ENCODE measurements at places on chromosomes 3 and 15.

- no peak for DNase-seq
Measured at GRCh38 chr3:85050821-85051220, 92.0 kb downstream of the CADM2 start.

DNA sequence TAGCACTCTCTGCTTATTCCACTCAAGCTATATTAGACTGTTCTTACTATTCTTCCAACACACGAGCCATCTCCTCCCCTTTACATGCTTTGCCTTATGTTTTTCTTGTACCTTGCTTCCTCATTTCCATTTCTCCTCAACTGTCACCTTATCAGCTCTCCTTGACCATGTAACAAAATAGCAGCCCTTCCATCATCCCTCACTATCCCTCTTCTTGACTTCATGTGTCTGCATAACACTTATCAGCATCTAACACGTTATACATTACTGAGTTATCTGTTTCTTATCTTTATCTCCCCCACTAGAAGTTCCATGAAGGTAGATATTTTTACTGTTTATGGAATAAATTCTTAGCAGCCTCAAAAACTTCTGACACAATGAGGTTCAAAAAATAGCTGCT, 45.3 kb downstream of the TRPM7 start:
- no peak for DNase-seq

DNA sequence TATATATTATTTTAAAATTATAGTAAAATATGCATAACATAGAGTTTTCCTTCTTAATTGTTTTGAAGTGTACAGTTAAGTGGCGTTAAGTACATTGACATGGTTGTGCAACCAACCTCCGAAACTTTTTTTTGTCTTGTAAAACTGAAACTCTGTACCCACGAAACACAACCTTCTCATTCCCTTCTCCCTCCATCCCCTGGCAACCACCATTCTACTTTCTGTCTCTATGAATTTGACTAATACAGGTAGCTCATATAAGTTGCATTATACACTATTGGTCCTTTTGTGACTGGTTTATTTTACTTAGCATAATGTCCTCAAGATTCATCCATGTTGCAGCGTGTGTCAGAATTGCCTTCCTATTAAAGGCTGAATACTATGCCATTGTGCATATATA, 179.4 kb downstream of the SATB1 start:
- DNase-seq = no peak

DNA sequence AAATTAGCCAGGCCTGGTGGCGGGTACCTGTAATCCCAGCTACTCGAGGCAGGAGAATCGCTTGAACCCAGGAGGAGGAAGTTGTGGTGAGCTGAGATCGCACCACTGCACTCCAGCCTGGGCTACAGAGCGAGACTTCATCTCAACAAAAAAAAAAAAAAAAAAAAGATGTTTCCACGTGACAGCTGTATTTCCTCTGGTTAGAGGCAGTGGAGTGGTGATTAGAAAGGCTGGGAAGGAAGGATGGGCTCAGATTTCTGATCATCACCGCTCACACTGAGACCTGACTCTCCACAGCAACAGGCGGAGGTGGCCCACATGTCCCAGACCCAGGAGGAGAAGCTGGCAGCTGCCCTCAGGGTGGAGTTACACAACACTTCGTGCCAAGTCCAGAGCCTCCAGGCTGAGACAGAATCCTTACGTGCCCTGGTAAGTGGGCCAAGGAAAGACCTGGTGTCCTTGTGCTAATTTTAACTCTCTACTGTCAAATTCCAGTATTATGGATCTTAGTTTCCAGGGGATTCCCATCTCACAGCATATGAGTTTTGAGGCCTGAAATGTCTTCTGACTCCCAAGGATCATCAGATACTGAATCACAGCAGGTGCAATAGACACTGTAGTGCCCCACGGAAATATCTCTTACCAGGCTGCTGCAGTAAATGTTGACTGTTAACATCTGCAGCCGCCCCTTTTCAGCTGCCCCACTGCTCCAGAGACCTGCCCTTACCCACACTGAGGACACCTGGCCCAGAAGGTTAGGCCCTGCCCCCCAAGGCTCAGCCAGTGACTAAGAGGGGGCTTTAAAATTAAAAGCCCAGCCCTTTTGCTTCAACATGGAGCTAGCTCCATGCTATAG, 66.9 kb downstream of the BFSP2 start:
- DNase-seq = no peak

DNA sequence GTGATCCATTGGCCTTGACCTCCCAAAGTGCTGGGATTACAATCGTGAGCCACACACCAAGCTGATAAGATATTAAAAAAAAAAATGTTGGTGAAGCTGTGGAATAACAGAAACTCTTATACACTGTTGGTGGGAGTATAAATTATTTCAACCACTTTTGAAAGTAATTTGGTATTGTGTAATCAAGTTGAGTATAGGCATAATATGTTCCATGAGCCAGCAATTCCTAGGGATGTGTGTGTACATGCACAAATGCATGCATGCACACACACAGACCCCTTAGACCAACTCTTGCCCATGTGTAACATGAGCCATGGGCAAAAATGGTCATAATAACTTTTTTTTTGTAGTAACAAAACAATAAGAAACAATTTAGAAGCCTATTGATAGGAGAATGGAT, 130.2 kb upstream of the ANKRD28 start:
- DNase-seq = no peak

GRCh38 chr3:52401021-52401420, 43.9 kb downstream of the SEMA3G start:
- DNase-seq = no peak

DNA sequence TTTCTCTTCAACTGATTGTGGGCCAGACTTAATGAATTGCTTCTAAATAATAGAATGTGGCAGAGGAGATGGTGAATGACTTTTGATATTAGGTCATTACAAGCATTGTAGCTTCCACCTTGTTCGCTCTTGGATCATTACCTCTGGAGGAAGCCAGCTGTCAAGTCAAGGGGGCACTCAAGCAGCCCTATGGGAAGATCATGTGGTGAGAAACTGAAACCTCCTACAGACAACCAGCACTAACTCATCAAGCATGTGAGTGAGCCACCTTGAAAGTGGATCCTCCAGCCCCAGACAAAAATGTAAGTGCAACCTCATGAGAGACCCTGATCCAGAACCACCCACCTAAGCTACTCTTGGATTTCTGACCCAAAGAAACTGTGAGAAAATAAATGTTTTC, 109.8 kb upstream of the TBC1D5 start:
- DNase-seq = peak; percentile 6

DNA sequence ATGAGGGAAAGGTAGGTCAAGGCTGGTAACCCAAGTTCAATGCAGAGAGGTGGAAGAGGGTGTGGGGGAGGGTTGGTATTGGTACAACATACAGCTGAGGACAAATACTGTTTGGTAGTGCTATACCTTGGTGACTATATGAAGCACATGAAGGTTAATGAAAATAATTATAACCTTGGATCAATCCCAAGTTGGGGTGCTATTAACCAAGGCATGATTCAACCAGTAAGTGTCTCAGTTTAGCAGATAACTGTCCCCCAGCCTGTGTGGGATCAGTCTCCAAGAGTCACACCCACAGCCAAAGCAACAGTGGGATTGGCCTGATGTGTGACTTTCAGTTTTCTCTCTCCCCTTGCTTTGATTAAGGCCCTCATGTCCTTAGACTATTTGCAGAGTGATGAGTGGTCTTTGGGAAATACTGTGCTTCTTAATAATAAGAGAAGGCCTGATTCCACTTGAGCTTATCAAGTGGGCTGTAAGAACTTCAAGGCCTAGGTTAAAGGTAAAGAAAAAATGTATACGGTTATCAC, 80.8 kb downstream of the EOMES start:
- no peak for DNase-seq

DNA sequence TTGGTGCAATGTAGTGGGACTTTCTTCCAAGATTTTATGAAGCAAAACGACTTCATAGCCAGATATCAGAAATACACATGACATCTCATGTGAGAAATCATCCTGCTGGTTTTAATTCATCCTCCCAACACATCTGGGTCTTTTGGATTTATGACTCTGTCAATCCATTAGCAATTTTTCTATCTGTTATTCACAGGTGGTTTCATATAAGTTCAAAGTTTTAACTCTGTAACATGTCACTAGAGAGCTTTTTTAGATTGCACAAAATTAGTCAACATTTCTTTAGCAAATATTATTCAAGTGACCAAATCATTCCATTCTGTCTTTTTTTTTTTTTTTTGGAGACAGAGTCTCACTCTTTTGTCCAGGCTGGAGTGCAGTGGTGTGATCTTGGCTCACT, 30.4 kb downstream of the SQOR start:
- no peak for DNase-seq

DNA sequence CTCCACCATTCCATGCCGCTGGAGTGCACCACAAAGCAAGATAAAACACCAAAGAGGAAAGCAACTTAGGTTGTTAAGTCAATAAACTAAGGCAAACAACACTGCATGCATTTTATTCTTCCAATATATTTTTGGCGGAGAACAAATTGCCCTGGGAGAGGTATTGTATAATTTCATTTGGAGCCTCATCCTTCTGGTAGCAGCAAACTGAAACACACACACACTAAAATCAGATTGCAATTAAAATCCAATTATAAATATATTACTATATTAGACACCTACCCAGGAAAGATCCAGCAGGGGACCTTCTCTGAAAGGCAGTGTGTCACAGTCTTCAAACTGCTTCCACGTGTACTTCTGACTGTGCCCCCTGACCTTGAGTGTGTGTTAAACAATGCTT, 102.3 kb downstream of the RORA start:
- peak; percentile 14 for DNase-seq
